ENCODE measurements at places on chromosomes 7 and 10.

- DNase-seq: no peak
These were observed 268.5 kb downstream of the ADK start for GRCh38 chr10:74419491-74419951.

- peak; percentile 62 for DNase-seq
These were observed 250.8 kb downstream of the KCNMA1 start for GRCh38 chr10:77386838-77387237.

DNA sequence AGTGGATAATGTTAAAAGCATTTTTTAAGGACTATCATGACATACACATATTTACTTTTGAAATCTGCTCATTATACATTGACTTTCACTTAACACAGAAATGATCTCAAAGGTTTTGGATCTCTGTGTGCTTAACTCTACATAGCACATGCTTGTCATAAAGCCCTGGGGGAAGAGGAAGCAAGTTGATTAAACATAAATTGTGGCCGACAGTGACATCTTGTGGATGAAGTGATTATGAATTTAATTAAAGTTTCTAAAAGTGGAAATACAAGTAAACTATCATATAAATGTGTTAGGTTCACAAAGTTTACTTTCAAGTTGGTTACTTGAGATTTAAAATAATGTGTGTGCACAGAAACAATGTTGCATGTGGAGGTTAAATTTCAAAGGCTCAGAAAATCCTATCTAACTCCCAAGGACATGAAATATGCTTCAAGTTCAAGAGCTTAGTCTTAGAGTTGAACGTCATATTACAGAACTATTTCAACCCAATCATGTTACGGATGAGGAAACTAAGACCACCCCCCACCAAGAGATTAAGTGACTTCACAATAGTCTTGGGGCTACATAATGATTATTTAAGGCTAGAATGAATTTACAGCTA is 1247.8 kb downstream of the GATA3 start:
- no peak for DNase-seq

GRCh38 chr7:65746398-65746669 is 126.5 kb upstream of the VKORC1L1 start:
- no peak for DNase-seq

DNA sequence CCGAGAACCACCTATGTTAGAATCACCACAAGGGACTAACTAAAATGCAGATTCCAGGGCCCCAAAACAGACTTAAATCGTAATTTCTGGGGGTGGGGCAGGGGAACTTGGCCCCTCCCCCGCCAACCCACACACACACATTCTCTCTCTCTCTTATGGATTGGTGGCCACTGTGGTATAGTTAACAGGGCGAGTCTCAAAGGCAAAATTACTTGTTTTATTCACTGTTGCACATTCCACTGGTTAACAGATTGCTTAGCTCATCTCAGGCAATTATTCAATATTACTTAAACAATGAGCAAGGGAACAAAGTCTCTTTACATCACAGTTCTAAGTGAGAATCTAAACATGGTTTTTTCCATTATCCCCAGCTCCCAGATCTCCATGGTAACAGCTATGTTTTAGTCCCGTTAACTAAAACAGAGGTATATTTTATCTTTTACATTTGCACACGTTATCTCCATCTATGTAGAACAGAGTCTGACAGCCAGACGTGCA is 38.5 kb downstream of the IGF2BP3 start:
- DNase-seq: no peak

- DNase-seq: no peak
These were observed 15.1 kb downstream of the CAMK2B start for GRCh38 chr7:44310221-44310848.

- DNase-seq: peak; percentile 62
These were observed 34.9 kb upstream of the STEAP1 start for GRCh38 chr7:90119178-90119971.

- DNase-seq: no peak
These were observed 186.5 kb upstream of the SLC25A13 start for GRCh38 chr7:96508371-96508770.

DNA sequence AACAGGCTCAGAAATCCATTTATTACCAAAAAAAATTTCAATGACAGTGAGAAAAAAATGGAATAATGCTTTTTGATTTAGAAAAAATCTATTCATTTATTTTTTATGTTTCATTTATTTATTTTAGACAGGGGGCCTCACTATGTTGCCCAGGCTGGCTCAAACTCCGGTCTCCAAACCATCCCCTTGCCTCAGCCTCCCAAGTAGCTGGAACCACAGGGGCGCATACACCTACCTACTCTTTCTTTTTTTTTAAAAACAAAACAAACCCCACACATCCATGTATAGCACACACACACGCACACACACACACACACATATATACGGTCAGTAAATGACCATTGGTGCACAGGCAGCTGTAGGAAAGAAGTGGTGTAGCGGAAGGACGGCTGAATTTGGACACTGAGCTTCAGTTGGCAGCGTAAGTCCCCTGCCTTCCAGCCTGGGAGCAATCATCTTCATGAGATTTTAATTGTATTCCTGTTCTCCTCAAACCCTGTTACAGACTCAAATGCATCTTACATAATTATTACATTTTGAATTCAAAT is 28.8 kb downstream of the ARL4A start:
- DNase-seq: no peak

- no peak for DNase-seq
These were observed 944 bp downstream of the RHBDD2 start for GRCh38 chr7:75879771-75880184.

DNA sequence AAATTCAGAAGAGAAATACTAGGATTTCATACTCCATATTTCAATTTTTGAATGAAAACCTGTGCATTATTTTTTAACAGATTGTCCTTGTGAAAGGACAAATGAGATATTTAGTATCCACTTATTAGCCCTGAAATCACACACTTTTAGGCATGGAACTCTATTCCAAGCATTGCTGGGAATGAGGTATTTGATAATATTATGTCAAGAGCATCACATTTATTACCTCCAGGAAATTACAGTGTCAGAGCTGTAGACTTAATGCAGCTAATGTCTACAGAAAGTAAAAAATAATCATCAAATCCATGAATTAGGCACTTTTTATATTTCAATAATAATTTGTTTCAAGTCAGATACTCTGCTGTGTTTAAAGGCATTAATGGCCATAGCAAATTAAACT is 753.8 kb downstream of the REEP3 start:
- DNase-seq: no peak
